Aorta (tissue), 5 donors: ENCODE measurements at places on chromosomes 11 and 22. TPM values are rescaled to one million over a fixed set of nuclear protein-coding genes. Genes with fewer than 3 reads are reported as not detected.

- DNase-seq: no peak
Measured at GRCh38 chr11:17098658-17099057, 21.2 kb upstream of the RPS13 start.

DNA sequence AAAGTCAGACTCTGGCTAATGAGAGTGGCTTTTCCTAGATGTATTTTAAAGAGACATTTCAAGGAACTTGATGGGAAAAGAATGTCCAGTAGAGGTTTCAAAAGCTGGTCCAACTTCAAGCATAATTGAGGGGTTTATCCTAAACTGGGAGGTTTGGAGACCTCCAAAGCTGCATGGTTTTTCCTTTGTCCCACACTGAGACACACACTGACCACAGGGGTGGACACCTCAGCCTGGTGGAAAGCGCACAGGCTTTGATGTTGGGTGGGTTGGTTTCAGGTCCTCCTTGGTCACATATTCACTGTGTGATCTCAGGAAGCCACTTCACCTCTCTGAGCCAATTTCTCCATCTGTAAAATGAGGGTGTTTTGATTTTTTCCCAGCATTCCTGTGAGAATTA, 4.0 kb downstream of the SPON1 start:
- no peak for DNase-seq

GRCh38 chr22:45458532-45458931, 44.2 kb upstream of the FBLN1 start:
- no peak for DNase-seq

DNA sequence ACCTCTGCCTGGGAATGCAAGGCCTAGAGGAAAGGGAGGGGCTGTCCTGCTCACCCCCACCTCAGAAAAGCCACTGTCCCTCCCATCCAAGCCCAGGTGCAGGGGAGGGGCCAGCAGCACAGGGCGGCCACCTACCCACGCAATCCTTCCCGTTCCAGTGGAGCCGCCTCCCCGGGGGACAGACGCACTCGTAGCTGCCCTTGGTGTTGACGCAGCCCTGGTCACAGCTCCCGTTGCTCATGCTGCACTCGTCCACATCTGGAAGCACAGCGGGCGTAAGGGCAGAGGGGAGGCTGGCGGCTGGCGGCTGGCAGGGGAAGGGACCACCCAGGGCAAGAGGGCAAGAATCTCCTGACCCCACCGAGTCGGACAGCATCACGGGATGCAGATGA, 40.3 kb upstream of the TTLL12 start:
- DNase-seq: no peak

GRCh38 chr22:30564761-30565119, 9.7 kb downstream of the GAL3ST1 start:
- DNase-seq: no peak

Gene TTC12
- total RNA-seq: 8.9 TPM

Gene CHRM1
- not detected for total RNA-seq
